Pulmonary artery endothelial cell (primary cell): ENCODE measurements at places on chromosomes 16 and 17.

DNA sequence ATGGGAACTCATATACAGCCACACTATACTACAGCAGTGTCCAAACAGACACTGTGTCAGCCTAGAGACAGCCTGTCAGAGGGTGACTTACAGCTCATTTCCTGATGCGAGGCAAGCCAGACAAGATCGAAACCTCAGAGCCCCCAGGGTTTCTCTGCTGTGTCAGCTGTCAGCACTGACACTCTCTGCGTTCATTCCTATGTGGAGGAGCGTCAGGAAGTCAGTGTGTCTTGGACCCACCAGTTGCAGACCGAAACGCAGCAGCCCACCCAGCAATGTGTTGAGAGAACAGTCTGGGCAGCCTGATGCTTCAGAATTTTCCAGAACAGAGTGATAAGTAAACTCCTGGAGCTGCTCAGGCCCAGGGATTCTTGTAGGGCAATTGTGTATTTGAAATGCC is 20.6 kb upstream of the MAPT start:
- no peak for DNase-seq

GRCh38 chr17:27240086-27240801 is 53.7 kb upstream of the WSB1 start:
- no peak for DNase-seq

DNA sequence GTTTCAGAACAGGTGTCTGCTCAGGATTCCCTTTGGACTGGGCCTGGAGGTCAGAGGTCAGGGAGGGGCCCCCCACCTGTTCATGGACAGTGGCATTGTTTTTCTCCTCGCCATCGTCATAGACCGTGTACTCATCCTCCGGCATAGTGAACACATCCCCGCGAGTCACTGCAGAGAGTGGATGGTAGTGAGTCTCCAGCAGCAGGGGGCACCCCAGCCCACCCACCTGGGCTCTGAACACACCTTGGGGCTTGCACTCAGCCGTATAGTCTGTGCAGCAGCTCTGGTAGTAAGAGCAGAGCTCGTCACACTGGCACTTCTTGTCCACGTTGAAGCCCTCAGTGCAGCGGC is 448 bp downstream of the VTN start:
- DNase-seq, result no peak

- DNase-seq, result no peak
These were observed 523 bp downstream of the KCTD2 start for GRCh38 chr17:75047398-75048098.

DNA sequence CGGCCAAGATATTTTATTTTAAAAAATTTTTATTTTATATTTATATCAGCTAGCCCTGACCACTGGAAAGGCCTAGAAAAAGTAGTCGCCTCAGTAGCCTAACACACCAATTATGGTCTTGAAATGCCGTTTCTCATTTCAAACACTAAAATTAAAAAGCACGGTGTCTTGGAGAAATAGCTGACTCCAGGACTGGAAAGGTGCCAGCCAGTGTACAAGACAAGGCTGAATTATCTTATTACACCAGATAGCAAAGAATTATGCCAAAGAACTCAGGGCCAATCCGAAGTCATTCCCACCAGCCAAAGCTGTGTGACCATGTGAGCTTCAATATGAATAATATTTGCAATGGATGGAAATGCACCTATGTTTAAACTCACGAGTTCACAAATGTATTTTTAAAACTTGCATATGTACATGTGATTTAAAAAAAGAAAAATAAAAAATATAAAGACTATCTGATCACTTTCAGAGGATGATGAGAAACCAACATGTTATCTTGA is 19.9 kb upstream of the ATP2C2 start:
- DNase-seq, result no peak

GRCh38 chr17:3859940-3860339 is 13.9 kb upstream of the NCBP3 start:
- DNase-seq, result no peak

DNA sequence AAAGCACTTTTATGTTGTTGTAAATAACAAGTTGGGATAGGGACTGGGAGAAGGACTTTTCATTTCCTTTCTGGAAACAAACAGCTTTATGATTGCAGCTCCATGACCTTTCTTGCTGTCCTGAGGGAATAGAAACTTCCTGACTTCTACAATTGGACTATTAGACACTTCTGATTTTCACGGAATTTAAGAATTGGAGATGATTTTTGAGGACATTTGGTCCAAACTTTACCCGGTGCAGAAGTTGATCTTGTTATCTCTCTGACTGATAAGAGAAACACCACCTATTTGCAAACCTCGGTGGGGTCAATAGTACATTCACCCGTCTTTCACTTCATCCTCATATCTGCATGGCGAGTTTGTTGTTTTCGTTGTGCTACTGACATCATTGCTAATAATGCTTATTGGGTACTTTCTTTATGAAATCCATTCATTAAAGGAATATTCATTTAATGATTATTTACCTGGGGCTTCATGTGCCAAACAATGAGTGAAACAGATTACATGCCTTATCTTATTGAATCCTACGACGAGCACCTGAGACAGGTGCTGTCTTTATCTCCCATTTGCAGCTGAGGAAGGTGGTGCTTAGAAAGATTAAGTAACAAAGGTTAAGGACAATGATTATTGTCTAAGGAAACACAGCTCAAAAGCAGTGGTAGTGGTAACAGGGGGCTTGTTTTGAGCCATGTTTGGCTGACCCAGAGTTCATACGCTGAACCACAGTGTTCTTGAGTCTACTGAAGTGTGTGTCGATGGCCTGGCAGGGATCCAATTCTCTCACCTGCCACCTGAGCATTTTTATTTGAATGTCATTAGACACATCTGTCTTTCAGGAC is 176.9 kb upstream of the FAM20A start:
- no peak for DNase-seq

GRCh38 chr16:2840914-2841313 is 10.8 kb downstream of the ZG16B start:
- no peak for DNase-seq

DNA sequence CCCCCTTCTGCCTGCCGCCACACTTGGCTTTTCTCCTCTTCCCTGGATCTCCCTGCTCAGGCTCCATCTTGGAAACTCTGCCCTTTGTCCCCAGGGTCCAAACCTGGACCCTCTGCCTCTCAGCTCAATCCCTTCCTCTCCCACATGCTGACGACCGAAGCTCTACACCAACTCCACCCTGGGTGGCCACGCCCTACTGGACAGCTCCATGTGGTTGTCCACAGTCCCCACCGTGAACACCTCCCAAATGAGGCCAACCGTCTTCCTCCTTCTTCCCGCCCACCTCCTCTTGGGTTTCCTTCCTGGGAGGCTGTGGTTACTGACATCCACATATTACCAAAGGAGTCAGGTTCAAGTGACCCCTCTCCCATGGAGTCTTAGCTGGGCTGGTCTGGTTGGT is 22.6 kb upstream of the MLKL start:
- DNase-seq, result no peak

- no peak for DNase-seq
These were observed 2.6 kb upstream of the RPL13 start for GRCh38 chr16:89557690-89558490.

- no peak for DNase-seq
These were observed at the start of gene MT1F for GRCh38 chr16:56657555-56658326. MT1F (plus strand) TSS chr16:56657959; CDS start chr16:56658059, 100 bp downstream.

GRCh38 chr17:32608267-32608666 is 121.5 kb downstream of the CDK5R1 start:
- DNase-seq, result no peak

- DNase-seq, result no peak
These were observed 172.0 kb downstream of the CDK5R1 start for GRCh38 chr17:32658470-32659418.

DNA sequence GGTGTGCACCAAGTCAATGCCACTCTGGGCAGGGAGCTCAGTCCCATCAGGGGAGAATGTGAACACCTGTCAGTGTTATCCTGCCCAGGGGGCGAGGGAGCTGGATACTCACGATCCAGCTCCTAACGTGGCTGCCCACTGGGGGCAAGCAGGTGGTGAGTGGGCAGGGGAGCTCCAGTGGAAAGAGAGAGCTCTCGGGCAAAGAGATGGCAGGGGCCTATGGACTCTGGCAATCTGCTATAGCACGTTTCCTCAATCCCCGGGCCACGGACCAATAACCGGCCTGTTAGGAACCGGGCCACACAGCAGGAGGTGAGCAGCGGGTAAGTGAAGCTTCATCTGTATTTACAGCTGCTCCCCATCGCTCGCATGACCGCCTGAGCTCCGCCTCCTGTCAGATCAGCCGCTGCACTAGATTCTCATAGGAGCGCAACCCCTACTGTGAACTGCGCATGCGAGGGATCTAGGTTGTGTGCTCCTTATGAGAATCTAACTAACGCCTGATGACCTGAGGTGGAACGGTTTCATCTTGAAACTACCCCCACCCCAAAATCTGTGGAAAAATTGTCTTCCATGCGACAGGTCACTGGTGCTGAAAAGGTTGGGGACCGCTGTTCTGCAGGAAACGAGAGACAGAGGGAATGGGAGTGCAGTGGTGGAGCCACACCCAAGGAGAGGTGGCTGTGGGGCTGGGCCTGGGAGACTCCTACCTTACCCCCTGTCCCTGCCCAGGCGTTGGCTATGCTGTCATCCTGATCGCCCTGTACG is 15.6 kb downstream of the SLC6A2 start:
- DNase-seq, result no peak

DNA sequence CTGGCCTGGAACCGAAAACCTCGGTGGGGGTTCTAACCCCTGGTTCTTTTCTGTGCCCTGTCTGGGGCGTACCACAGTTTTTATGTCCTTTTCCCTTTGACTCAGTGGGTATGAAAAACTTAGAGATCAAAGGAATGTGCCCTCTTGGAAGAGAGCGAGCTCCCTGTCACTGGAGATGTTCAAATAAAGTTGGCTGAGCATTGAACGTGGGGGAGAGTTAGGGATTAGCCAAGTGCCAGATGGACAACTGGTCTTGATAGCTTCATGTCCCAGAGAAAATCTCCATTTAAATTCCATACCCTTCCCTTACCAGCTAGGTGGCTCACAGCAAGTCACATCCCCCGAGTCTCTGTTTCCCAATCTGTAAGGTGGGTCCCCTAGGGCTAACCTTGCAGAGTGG is 9.5 kb downstream of the ADGRG1 start:
- DNase-seq, result no peak

DNA sequence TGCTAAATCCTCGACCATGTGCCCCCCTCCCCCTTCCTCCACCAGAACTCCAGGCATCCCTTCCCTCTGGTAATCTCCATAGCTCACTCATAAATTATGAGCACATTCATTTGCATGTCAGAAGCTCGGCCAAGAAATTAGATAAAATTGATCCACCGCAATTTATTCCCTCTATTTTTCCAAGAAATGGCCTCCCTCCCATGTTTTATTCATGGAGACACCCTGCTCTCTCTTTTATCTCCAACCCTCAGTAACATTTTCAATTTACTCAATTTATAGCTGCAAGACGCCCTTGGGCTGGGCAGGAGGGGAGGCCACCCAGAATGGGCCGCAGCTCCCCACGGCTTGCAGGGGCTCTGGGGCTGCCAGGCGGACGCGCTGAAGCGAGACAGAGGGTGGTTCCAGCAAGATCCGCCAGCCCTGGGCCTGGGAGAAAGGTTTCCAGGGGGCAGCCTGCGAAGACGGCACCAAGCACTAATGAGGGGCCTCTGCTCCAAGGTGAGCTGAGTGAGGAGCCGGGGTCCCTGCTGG is 54.7 kb upstream of the ZNF423 start:
- DNase-seq, result no peak

DNA sequence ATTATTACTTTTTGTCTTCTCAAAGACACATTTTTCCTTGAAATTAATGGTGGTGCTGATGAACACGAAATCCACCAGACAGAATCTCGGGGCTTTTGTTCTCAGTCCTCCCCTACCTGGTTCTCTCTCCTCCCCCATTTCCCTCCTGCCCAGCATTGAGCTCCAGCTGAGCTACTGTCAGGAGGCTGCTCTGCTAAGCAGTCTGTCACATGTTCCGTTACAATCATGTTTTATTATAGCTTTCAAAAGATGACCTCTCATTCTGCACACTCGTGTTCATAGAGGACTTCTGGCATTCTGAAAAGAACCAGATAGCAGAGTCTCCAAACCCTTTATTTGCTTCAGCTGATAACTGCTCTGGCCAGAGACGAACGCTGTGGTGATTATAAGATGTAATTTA is 732.5 kb upstream of the RBFOX1 start:
- no peak for DNase-seq

- DNase-seq, result no peak
These were observed 2.8 kb downstream of the BRD7 start for GRCh38 chr16:50365791-50366575.

DNA sequence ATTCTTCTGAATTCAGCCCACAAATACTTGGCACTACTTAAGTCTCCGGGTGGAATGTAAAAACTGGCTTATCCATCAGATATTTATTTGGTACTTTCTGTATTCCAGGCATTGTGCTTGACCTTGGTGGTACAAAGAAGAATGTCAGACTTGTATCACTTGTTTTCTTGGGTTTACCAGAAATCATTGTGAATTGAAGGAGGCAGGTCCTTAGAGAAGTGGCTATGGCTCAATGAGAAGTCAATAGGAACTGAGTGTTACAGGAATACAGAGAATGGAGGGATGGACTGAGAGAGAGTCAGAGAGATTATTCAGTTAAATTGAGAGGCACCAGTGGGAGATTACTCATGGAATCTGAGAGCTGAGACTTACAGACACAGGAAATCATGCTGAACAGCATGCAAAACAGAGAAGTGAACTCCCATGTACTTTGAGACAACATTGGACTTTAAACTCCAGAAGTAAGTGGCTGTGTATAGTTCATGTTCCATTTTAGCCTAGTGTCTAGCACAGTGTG is 704.1 kb downstream of the CDH11 start:
- DNase-seq, result no peak

- no peak for DNase-seq
These were observed 92.7 kb upstream of the NOL11 start for GRCh38 chr17:67624886-67625656.

DNA sequence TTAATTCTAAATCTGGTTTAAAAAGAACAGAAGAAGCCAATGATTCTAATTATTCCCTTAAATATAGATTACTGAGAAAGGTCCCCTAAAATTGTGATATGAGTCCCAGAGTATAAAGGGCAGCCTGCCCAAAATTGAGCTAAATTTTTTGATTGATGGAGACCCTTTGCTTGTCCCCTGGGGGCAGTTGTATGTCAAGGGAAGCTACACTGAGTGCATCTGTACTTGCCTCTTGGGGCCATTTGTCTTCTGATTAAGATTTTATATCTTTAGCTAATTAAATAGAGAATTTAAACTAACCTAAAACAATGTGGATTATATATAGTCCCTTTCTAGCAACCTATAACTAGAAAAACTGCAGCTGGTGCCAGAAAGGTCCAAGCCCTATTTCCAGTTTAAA is 12.6 kb downstream of the BLMH start:
- DNase-seq, result no peak

DNA sequence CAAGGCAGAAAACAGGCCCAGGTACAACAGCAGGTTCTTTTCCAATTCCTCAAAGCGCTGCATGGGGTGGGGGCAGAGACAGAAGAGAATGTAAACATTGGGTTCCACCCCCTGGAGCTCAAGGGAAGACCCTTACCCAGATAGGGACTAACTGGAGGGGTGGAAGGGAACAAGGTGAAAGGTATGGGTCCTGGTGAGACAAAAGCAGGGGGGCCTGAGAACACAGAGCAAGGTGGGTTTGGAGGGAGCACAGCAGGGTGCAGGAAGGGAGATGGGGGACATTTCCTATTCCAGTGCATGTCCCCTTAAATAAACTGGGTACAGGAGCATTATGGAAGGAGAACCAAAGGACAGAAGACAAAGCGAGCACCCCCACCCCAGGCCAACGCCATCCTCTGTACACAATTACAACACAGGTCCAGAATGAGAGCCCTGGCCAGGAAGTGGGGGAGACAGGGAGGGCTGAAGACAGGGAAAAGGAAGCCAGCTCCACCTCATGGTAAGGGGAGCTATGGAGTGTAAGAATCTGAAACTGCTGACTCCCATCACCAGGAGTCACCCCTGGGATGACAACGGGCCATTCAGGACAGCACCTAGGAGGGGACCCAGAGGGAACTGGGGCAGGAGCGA is 2.1 kb upstream of the CD2BP2 start:
- DNase-seq, result no peak
